Fibroblast of upper back skin (primary cell): ENCODE measurements at places on chromosomes 11 and 22.

- no peak for DNase-seq
These were observed 223.2 kb downstream of the DYNC2H1 start for GRCh38 chr11:103332409-103332808.

DNA sequence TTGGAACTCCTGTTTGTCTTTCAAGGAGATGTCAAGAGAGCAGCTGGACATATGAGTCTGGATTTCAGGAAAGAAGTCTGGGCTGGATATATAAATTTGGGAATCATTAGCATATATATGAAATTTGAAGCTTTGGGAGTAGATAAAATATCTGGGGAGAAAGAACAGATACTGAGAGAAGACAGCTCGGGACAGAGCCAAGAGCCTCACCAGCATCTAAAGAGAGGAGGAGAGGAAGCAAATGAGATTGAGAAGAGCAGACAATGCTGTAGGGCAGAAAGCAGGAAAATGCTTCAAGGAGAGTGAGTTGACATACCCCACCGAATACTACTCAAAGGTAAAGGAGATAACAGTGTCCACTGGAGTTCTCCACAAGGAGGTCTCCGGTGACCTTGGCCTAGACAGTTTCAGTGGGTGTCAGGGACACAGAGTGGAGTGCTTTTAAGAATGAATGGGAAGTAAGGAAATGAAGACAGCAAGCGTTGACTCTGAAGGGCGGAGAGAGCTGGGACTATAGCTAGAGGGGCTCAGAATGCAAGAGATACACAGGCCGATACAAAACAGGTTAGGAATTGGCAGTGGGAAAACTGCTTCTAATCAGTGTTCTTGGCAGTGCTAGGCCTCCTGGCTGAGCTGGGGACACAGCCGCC lies 862 bp downstream of the APBB1 start:
- no peak for DNase-seq

GRCh38 chr22:25950111-25950510 lies 208.1 kb downstream of the MYO18B start:
- no peak for DNase-seq

DNA sequence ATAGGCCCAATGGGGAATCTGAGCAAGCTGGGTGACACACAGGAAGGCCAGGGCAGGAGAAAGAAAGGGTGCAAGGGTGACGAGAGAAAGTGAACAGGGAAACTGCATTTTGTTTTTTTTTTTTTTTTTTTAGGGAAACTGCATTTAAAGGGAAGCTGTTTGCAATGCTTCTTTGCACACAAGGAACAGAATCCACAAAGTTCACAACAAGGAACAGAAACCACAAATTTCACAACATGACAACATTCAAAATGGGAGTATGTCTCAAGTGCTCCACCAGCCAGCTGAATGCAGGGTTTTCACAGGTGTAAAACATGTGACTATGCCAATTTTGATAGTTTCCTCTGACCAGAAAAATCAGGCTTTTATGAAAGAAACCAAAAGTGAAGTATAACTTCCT lies 6.8 kb upstream of the PLAAT3 start:
- DNase-seq = no peak

GRCh38 chr11:688681-689080 lies 6.3 kb downstream of the DEAF1 start:
- DNase-seq = no peak

DNA sequence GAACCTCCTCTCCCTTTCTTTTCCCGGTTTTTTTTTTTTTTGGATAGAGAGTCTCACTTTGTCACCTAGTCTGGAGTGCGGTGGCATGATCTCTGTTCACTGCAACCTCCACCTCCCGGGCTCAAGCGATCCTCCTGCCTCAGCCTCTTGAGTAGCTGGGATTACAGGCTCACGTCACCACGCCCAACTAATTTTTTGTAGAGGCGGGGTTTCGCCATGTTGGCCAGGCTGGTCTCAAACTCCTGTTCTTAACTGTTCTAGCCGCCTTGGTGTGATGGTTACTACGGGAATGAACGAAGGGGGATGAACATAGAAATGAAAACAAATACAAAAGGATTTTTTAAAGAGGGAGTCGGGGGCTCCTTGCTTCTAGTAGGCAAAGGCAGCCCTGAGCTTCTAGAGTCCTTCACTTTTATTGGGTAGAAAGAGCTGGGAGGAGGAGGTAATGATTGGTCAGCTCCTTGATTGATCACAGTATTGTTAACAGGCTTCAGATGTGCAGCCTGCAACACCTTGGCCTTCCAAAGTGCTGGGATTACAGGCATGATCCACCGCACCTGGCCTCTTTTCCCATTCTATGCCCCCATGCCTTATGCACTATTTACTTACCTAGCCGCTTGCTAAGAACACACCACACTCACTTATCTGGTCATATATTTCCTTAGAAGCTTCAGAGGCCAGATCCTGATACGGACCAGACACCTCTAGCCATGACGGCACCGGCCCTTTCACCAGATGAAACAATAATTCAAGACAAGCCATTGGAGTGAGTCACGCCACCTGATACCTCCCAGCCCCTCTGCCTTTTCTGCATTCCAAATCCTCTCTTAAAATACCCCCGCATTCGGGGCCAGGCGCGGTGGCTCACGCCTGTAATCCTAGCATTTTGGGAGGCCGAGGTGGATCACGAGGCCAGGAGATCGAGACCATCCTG lies 20.7 kb downstream of the SUSD2 start:
- peak; percentile 24 for DNase-seq

GRCh38 chr11:134342572-134343340 lies 11.0 kb downstream of the GLB1L2 start:
- no peak for DNase-seq

DNA sequence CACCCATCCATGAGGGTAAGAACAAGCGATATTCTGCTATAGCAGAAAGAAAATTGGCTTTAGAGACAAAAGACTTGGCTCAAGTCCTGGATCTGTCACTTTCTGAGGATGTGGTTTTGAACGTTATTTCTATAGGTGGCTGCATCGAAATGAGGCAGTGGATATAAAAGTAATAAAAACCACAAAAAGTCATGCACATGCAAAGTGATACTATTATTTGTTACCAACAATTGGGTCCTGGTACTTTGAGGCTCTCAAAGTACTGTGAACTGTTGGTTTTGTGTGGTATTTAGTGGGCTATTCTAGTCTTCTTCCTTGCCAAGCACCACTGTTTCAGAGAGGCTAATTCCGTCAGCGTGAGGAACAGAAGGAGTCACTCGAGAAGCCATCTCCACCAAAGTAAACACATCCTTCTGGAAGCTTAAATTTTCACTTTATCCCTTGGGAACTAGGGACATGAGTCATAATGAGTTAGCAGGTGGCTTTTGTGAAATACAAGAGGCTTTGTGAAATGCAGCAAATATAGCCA lies 13.1 kb downstream of the UBASH3B start:
- no peak for DNase-seq

GRCh38 chr11:31810779-31811647 lies at the start of gene PAX6:
PAX6 (minus strand) TSS chr11:31811322; CDS start chr11:31806411, 4,911 bp downstream.
- peak; percentile 56 for DNase-seq

DNA sequence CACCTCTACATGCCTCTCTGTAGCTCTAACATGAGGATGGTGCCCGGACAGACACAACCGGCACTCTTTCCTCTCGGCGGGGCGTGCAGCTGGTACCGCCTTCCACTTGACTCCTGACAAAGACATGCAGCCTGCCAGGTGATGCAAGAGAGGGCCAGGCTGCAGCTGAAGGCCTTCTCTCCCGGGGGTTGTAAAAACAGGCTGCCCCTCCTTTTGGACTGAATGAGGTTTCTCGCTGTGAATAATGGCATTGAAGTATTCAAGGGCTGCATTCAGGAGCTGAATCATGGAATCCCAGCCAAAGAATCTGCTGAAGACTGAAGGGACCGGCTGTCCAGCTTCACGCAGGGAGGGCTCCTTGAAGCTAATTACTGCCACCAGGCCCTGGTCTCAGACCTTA lies 110.9 kb downstream of the GALNT18 start:
- peak; percentile 45 for DNase-seq

DNA sequence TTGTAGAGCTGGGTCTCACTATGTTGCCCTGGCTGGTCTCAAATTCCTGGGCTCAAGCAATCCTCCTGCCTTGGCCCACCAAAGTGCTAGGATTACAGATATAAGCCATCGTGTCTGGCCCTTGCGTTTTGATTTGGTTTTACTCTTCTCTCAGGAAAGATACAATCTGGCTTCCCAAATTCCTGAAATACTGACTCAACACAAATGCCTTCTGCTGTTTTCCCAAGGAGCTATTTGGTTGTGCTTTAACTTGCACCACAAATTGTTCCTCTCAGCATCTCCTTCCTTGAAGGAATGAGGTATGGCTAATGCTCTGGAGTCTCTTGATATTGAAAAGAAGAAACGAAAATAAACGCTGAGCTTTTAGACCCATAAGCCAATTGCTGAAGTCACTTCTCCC lies 110.0 kb upstream of the PAX6 start:
- DNase-seq = peak; percentile 68

- DNase-seq = peak; percentile 44
These were observed 3.3 kb upstream of the SHISA8 start for GRCh38 chr22:41917903-41918791.

GRCh38 chr11:19349340-19350025 lies 108.7 kb upstream of the E2F8 start:
- DNase-seq = no peak

- DNase-seq = peak; percentile 75
These were observed 63.5 kb downstream of the SIK2 start for GRCh38 chr11:111665777-111666176.

DNA sequence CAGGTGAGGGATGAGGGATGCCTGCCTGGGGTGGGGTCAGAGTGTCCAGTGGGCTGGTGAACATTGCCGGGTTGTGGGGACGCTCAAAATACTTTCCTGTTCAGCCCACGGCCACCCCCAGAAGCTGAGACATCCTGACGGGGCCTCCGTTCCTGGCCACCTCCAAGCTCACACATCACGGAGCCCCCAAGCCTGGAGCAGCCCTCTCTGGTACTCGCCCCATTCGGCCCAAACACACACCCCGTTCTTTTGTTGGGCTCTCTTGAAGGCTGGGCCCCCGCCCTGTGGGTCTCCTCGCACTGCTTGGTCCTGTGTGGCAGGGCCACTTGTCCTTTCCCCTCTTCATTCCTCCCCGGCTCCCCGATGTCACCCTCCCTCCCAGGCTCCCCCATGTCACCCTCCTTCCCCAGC lies 442.6 kb downstream of the TBC1D22A start:
- DNase-seq = no peak

DNA sequence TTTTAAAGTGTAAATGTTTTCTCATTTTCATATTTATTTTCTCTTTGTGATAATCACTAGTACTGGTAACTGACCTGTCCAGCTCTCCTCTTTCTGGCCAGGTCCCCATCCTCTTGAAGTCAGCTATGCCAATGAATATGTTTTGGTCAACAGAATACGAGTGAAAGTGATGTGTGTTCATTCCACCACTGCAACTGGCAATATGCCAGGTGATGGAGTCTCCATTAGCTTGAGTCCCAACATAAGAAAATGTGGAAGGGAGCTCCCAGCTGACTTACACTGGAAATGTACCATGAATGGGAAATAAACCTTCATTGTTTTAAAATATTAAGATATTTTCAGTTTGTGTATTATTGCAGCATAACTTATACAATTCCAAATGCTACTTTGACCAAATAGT lies 75.8 kb downstream of the CCDC34 start:
- no peak for DNase-seq

DNA sequence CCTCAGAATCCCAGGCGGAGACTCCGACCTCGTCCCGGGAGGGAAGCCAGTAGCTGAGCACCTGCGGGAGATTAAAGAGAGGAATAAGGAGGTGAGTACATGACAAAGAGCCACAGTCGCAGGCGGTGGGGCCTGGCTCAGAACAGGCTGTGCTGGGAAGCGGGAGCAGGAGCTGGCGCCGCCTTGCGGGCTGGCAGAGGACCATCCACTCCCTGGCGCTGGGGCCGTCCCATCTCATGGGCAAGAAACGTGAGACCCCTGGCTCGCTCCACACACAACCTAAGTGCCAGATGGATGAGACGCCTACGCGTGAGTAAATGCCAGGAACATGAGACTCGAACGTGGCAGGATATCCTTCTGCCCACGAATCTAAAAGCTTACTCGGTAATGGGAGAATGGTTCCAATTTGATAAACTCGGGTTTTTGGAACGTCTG lies 6.3 kb downstream of the CEND1 start:
- peak; percentile 81 for DNase-seq

DNA sequence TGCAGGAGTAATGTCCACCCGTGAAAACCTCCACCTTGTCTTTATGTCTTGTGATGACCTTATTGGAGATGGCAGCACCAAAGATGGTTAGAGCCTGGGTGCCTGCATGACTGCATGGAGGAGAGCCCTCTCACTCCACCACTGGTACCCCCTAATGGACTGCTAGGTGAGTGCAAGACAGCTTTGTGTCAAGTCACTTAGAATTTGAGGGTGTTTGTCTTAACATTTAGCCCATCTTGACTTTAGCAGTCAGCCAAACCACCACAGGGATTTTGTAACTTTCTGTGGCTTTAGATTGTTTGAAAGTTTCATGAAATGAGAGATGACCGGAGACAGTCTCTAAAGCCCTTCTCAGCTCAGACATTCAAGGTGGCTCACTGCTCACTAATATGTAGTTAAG lies 232.9 kb upstream of the NCAM1 start:
- DNase-seq = no peak

DNA sequence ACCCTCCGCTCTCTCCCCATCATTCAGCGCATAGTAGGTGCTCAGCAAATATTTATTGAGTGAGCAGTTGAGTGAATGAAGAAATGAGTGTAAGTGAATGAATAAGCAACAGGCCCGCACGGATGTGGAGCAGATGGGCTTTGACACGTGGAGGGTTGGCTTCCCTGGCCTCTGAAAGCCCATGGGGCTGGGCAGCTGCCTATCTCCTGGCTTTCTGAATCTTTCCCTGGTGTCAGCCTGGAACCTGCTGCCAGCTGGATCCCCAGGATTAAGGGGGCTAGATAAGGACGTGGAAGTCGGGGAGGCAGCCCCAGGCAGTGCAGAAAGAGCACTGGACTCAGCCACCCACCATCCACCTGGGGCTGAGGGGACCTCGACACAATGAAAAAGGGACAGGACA lies 12.6 kb downstream of the IL2RB start:
- no peak for DNase-seq

DNA sequence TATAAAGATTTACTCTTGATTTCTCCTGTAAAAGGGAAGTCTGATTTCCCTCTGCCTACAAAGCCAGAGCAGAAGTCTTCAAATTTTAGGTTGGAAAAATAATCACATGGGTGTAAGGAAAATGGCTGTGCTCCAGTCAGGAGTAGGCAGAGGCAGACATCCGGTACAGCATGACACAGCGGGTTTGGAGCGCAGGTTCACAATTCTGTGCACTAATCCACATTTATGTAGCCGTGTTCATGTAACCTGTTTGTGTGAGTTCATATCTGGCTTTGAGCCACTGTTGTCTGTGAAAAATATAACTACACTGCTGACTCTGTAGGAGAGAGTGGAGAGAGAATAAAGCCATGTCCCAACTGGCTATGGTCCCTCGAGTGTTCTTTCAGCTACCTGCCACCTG lies 248.0 kb downstream of the CASP12 start:
- no peak for DNase-seq
